ENCODE measurements at places on chromosomes 7 and 10.
A peak's percentile ranks its signal among the peaks of the same experiment; 100 is the strongest.

DNA sequence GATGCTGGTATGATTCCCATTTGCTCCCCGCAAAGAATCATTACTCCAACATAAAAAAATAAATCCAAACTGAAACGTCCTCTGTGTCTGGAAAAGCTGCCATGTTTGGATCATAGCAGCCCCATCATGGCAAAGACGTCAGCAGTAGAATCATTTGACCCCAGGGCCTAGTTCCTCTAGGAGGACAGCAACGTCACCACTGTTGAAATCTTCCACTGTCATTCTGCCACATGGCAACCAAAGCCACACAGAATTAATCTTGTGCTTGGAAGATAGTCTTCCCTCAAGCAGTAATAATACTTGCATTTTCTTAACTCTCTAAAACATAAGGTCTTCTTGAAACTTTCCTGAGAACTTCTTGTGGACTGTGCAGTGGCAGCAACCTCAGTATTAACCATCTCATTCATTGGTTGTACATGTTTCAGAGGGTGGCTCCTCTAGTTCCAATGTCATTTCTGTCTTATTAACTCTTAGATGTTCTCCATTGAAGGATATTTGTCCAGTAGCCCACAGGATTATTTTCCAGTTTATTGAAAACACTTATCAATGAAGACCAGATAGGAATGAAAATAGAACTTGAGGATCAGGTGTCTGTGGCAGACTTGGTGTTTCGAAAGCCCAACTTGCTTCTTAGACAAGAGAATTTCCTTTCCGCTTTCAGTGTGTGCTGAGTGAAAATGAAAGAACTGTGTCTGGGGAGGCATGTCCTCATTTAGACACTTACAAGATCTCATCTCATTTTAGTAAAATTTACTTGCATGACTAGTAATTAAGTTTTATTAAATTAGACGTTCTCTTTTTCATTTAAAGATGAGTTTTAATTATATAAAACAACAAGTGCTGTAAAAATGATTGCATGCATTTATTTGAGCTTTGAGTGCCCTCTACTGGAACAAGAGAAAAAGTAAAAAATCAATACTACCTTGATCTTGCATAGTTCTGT lies 28.9 kb upstream of the INHBA start:
- no peak overlapping the region for H3K4me3 ChIP-seq
- H3K27ac ChIP-seq, result no peak overlapping the region
- DNase-seq, result no peak
- no peaks in the 10 kb centered on the region for H3K4me1 ChIP-seq
- no peaks in the 10 kb centered on the region for H3K27me3 ChIP-seq
- no peaks in the 10 kb centered on the region for H3K36me3 ChIP-seq

DNA sequence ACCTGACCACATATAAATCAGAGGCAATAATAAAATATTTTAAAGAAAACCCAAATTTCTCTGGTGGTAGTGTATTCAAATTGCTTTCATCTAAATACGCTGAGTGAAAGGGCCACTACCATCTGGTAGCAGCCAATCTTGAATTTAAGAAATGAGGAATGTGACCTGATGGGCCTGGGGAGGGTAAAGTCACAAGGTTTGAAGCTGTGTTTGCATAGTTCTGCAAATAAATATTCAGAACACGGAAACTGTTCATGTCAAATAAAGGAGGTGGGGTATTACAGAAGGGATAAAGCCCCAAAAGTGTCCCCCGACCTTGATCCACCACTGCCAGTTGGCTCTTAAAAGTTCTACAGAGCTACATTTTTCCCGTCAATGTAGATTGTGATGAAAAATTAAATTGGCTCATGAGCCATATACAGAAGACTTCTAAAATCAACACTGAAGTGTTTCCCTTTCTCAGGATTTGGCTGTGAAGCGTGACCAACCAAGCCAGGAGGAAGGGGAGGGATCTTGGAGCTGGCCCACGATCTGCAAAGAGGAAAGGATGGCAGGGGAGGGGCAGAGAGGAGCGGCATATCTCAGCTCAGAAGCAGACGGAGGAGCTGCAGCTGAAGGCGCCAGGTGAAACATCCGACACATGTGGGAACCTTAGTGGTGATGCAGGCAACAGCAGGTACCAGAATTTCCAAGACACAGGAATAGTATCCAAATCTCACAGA lies 39.6 kb downstream of the MPP7 start:
- no peaks in the 10 kb centered on the region for H3K4me1 ChIP-seq
- H3K27ac ChIP-seq, result no peak overlapping the region
- H3K27me3 ChIP-seq, result no peaks in the 10 kb centered on the region
- no peak overlapping the region for H3K4me3 ChIP-seq

- H3K36me3 ChIP-seq, result peaks cover 44% of the 10 kb centered on the region
- H3K4me3 ChIP-seq, result no peak overlapping the region
- peak overlapping the region; percentile 62 for H3K27ac ChIP-seq
- H3K27me3 ChIP-seq, result no peaks in the 10 kb centered on the region
- DNase-seq, result peak; percentile 55
- peaks cover 25% of the 10 kb centered on the region for H3K4me1 ChIP-seq
Measured at GRCh38 chr7:32588657-32589056, 93.4 kb downstream of the AVL9 start.

DNA sequence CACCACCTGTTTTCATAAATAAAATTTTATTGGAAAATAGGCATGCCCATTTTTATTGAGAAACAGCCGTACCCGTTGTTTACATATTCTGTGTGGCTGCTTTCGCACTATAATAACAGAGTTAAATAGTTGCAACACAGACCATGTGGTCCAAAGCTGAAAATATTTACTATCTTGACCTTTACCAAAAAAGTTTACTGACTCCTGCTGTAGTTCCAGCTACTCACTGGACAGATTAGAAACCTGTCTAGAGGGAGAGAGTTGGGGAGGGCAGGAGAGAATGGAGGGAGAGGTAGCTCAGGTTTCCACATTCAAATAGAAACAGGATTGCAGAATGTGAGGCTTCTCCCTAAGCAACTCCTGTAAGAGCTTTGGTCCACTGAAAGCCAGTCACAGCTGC lies 55.1 kb upstream of the GLCCI1 start:
- H3K27ac ChIP-seq, result no peak overlapping the region
- no peak overlapping the region for H3K4me3 ChIP-seq
- no peaks in the 10 kb centered on the region for H3K27me3 ChIP-seq
- H3K4me1 ChIP-seq, result no peaks in the 10 kb centered on the region
- no peaks in the 10 kb centered on the region for H3K36me3 ChIP-seq

- DNase-seq, result peak; percentile 35
- H3K4me1 ChIP-seq, result no peaks in the 10 kb centered on the region
- no peak overlapping the region for H3K4me3 ChIP-seq
- H3K36me3 ChIP-seq, result no peaks in the 10 kb centered on the region
Measured at GRCh38 chr7:148201992-148202391, 388.6 kb upstream of the C7orf33 start.

DNA sequence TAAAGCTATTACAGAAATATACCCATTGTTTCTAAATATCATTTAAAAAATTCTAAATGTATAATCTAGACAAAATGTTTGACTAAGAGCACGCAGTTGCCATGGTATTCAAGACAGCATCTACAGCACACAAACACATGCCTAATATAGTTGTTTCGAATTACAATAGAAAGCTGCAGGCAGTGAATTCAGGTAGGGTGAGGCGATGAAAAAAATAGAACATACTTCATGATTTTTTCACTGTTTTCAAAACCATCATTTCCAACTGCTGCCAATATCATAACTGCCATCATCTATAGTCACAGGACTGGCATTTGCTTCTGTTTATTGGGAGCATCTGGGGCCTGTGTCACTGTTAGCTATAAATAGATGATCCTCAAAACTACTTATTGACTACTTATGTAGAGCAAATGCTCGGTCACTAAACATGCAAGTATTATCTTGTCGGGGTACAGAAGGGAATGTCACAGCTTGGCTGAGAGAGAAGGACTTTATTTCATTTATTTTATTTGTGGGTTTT lies 34.4 kb upstream of the OTUD1 start:
- H3K4me3 ChIP-seq, result no peak overlapping the region
- no peaks in the 10 kb centered on the region for H3K36me3 ChIP-seq
- no peak overlapping the region for H3K27ac ChIP-seq
- no peaks in the 10 kb centered on the region for H3K27me3 ChIP-seq
- DNase-seq, result no peak

DNA sequence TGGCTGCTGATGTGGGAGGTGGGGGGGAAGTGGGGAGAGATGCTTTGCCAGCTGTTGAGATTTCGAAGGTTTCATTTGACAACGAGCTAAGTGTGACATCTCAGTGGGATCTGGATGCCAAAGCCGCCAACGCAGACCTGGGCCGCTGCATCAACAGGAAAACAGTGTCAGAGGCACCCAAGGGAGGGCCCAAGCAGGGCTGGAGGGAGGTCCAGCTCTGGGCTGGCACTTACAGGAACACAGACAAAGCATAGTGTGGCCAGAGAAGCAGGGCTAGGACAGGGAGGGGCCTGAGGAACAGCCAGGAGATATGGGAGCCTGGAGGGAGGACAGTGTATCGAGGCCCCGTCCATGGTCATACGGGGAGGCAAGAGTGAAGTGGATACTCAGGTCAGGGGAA lies 73.1 kb downstream of the GTF2IRD1 start:
- no peaks in the 10 kb centered on the region for H3K27me3 ChIP-seq
- no peak overlapping the region for H3K4me3 ChIP-seq
- peaks cover 73% of the 10 kb centered on the region for H3K36me3 ChIP-seq
- DNase-seq, result no peak
- H3K27ac ChIP-seq, result no peak overlapping the region

- H3K36me3 ChIP-seq, result no peaks in the 10 kb centered on the region
- no peaks in the 10 kb centered on the region for H3K4me1 ChIP-seq
- no peaks in the 10 kb centered on the region for H3K27me3 ChIP-seq
- H3K27ac ChIP-seq, result no peak overlapping the region
- DNase-seq, result no peak
Measured at GRCh38 chr10:90464329-90464728, 393.5 kb downstream of the HTR7 start.

DNA sequence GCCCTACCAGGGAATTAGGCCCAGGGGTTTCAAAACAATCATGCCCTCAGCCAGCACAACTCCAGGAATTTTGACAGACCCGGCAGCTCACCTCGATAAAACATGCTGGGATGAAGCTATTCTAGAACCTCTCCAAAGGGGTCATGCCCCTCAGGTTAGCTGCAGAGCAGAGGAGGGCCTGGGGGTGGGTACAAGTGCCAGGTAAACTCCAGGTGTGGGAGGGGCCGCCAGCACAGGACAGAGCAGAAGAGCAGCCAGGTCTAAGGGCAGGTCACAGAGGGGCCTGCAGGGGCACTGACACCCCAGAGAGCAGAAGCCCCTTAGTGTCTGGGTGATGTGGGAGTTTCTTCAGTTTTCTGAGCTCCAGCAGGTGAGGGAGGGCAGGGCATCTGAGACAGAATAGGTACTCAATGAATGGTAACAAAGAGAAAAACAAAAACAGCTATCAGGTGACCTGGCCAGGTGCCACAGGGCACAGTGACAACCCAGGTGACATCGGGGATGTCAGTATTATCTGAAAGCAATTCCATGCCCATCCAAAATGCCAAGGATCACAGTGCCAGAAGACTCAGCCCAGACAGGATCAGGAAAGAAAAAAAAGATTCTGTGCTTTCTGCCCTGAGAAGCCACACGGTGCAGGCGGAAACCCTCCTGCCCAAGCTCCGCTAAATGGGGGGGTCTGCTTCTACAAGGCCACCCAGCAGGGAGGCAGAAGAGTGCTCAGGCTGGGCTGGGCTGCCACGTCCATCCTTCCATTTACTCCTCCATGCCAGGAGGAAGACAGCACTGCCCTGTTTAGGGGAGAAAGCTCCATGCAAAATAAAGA lies 104.5 kb downstream of the TNS3 start:
- H3K4me3 ChIP-seq, result no peak overlapping the region
- peaks cover 23% of the 10 kb centered on the region for H3K36me3 ChIP-seq

DNA sequence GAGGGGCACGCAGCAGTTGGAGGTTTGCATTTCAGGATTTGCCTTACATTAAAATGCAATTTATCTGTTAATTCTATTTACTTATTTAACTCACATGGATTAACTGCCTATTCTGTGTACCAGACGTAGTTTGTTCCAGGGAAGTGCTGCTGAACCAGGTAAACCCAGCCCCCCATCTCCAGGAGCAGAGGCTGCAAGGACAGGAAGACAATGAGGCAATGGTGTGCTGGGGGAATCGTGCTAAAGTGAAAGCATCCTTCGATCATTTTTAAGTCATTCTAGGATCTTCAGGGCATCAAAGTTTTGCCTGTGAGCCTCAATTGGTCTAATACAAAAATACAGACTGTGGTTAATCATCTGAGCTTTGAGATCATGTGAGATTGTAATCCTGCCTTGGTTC lies 166.4 kb downstream of the DNAJB6 start:
- H3K4me3 ChIP-seq, result no peak overlapping the region
- H3K27ac ChIP-seq, result no peak overlapping the region
- DNase-seq, result no peak
- H3K27me3 ChIP-seq, result no peaks in the 10 kb centered on the region

- no peak overlapping the region for H3K4me3 ChIP-seq
- H3K4me1 ChIP-seq, result no peaks in the 10 kb centered on the region
- H3K27me3 ChIP-seq, result no peaks in the 10 kb centered on the region
- no peak overlapping the region for H3K27ac ChIP-seq
- no peak for DNase-seq
Measured at GRCh38 chr7:10300577-10300976, 673.1 kb upstream of the PHF14 start.

Data from large intestine (tissue), 12 donors.